ENCODE measurements at places on chromosomes 12 and 14.

DNA sequence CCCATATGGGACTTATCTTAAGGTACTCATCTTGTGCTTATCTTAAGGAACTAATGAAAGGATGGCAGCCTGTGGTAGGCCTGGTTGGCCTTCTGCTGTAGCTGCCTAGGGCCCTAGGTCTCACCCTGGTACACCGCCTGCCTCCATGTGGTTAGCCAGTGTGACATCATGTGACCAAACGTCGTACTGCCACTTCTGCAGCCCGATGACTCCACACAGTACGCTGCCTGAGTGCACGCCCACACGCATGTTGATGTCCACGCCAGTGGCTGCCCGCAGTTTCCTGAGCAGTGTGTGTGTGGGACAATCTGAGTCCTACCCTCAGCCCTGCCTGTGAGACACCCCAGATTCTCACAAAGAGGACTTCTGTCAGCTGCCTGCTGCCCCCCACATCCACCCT lies 5.1 kb downstream of the ADCY4 start:
- no peak for DNase-seq

DNA sequence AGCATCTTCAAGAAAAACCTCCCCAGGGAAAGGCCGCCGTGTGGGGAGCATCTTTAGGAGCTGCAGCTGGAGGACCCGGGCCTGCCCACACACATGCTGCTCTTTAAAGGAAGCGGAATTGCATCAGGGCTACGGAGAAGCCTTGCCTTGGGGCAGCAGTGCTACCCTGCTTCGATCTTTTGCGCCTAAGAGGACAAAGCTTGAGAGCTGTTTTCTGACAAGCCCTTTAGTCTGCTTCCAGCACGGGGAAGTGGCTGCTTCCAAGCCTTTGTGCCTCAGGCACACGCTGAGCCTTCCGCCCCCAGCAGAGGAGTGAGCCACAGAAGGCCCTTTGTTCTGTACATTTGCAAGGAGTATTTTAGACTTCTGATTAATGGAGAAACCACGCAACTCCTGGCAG lies 31.5 kb downstream of the COA8 start:
- DNase-seq: no peak

DNA sequence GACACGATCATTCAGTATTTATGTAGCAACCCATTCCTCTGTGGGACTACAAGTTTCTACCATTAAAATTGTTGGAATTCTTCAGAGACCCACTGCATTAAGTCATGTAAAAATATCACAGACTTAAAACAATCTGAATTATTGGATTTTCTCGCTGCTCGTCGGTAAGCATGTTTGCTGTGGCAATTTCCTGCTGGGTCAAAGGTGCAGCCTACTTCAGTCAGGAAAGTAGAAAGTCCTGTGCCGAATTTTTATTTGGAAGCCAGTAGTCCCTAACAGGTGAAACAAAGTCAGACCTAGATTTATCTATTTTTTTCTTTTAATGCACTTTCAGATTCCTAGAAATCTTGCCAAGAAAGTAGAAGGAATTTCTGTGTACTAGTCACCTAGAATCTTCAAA lies 110.4 kb upstream of the MYL2 start:
- no peak for DNase-seq

- DNase-seq: no peak
Observed at GRCh38 chr14:27228053-27228452, 630.2 kb upstream of the NOVA1 start.

DNA sequence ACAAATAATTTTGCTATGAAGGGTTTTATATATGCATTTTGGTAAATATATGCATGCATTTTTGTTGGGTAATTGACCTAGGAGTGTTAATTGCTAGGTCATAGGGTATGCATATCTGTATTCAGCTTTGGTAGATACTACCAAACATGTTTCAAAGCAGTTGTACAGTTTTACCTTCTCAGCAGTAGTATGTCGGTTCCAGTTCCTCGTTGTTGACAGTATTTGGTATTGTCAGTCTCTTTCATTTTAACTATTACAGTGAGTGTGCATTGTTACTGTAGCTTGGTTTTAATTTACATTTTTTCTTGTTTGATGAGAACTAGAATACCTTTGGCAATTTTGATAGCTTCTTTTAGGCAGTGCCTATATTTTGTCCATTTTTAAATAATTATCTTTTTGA lies 98.9 kb downstream of the ARID2 start:
- no peak for DNase-seq

GRCh38 chr14:104509673-104510072 lies 69.9 kb upstream of the C14orf180 start:
- DNase-seq: no peak

DNA sequence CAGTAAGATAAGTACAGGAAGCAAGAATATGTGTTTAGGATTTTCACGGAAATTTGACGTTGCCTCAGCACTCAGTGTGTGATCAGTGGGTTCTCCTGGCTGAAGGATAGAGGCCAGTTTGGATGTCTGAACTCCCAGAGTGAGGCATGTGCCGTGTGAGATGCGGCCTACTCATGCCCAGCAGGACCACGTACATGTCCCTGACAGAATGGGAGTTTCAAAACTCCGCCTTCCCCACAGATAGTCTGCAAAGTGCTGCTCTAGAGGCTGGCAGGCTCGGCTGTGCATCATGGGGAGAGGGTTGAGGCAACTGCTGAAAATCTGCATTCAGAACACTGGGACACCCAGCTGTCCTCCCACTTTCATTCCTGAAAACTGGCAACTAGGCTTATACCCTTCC lies 58.3 kb downstream of the NINJ2 start:
- DNase-seq: no peak

- DNase-seq: no peak
Observed at GRCh38 chr14:100714258-100714892, 12.3 kb upstream of the DLK1 start.
